ENCODE measurements at places on chromosomes 7 and 10.
A peak's percentile ranks its signal among the peaks of the same experiment; 100 is the strongest.

- no peak for DNase-seq
Observed at GRCh38 chr10:43263551-43264343, 3.1 kb downstream of the RASGEF1A start.

GRCh38 chr10:122526892-122527291 lies 33.7 kb upstream of the DMBT1 start:
- DNase-seq: no peak

DNA sequence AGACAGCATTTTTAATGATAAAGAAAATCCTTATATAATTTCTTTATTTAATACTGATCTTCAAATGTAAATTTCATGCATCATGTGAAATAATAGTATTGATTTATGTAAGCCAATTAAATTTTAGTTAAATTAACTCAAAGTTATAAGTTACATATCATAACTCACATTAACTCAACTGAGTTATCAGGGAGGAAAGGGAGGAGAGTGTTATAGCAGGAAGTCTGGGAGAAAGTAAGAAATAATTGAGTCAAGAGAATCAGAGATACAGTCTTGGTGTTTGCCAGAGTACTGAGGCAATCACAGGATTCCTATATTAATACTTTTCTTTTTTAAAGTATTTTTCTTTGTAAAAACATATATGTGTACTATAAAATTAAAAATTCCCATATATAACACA lies 4.0 kb downstream of the BICC1 start:
- DNase-seq: no peak

- no peak for DNase-seq
Observed at GRCh38 chr7:105877736-105878135, 1.3 kb upstream of the ATXN7L1 start.

- DNase-seq: no peak
Observed at GRCh38 chr10:125444790-125445189, 238.2 kb downstream of the TEX36 start.

DNA sequence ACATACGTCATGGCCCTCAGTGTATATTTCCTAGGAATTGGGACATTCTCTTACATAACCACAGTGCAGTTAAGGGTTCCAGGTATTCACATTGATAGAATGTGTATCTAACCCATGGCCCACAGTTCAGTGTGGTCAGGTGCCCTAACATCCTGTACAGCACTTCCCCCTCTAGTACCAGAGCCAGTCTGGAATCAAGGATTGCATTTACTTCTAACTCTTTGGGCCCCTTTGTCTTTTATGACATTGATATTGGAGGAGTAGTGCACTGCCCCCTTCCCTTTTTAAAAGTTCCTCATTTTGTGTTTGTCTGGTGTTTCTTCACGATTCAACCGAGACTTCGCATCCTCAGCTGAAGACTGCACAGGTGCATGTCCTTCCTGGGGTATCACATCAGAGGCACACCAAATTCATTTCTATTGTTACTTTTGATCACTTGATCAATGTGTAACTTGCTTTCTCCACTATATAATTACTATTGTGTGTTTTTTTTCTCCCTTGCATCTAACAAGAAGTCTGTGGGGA lies 22.4 kb upstream of the NPFFR1 start:
- no peak for DNase-seq

DNA sequence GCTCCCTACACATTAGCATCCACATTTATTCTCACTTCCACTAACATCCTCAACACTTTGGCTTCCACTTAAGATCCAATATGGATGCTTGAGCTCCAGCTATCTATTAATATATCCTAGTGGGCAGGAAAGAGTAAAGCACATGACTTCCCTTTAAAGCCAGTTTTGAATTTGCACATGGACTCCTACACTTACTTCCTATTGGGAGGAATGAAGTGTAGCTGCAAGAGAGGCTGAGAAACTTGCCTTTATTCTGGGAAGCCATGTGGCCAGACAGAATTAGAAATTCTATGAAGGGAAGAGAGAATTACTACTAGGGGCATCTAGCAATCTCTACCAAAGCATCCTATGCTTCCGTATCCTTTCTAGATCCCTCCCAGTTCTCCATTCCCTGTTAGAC lies 3.0 kb upstream of the TSPAN14 start:
- no peak for DNase-seq

- DNase-seq: no peak
Observed at GRCh38 chr7:32618987-32619386, 123.7 kb downstream of the AVL9 start.

DNA sequence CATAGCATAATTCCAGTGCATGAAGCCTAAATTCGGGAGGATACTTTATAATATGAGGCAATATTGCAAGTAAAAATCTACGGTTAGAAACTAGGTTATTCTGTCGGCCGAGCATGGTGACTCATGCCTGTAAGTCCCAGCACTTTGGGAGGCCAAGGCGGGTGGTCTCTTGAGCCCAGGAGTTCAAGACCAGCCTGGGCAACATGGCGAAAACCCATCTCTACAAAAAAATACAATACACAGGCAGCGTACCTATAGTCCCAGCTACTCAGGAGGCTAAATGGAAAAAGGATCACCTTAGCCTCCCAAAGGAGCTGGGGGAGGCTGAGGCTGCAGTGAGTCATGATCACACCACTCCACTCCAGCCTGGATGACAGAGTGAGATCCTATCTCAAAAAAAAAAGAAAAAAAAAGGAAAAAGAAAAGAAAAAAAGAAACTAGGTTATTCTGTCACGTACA lies 14.2 kb downstream of the SKAP2 start:
- no peak for DNase-seq

GRCh38 chr10:43964486-43964885 lies 315.8 kb upstream of the ZNF32 start:
- DNase-seq: no peak

- no peak for DNase-seq
Observed at GRCh38 chr7:25356534-25357151, 128.4 kb upstream of the NPVF start.

DNA sequence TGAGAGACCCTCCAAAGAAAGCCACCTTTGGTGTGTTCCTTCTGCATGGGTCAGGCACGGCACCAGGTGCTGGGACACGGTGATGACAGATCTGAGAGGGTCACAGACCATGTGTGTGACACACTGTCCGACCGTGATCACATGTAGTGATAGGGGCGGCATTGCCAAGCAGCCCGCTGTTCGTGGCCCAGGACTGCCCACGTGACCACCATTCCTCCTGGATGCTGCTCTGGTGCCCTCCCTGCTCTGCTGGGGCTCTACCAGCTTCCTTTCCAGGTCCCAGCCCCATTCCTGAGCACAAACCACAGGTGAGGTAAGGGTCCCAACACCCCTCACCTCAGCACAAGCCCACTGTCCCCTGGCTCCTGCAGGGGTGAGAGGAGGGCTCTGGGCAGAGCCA lies 10.1 kb upstream of the SLC18A3 start:
- DNase-seq: no peak

GRCh38 chr10:99519690-99520039 lies 13.1 kb upstream of the NKX2-3 start:
- DNase-seq: no peak

GRCh38 chr7:50214771-50215170 lies 89.7 kb upstream of the IKZF1 start:
- no peak for DNase-seq

DNA sequence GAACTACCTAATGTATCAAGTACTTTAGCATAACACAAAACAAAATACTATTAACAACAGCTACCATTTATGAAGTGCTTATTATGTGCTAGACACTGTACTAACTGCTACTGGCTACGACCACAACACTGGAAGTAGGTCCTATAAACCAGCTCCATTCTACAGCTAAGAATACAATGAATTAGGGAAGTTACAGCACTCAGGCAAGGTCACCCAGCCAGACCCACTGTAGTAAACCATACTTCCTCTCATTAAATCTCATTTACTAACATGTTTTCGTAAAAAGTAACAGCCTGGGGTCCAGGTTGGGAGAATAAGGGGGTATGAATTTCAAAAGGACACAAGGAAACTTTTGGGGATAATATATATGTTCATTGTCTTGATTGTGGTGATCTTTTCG lies 25.4 kb downstream of the NAPEPLD start:
- no peak for DNase-seq

DNA sequence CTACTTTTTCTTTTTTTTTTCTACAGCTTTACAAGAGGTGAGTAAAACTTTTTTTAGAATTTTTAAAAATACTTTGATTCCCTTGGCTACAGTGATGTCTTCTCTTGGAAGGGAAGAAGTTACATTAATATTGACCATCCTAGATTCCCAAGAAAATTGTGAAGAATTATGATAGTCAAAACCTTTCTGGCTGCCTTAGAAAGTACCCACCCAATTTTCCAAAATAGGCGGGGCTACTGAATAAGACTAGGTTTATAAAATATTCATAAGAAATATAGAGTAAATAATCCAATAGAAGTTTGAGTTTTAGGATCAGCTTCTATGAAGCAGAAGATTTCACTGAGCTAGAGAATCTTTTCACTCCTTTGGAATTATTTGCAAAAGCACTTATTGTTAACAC lies 3.0 kb downstream of the COL1A2 start:
- no peak for DNase-seq

- no peak for DNase-seq
Observed at GRCh38 chr10:70169649-70170364, 507 bp downstream of the SAR1A start.

DNA sequence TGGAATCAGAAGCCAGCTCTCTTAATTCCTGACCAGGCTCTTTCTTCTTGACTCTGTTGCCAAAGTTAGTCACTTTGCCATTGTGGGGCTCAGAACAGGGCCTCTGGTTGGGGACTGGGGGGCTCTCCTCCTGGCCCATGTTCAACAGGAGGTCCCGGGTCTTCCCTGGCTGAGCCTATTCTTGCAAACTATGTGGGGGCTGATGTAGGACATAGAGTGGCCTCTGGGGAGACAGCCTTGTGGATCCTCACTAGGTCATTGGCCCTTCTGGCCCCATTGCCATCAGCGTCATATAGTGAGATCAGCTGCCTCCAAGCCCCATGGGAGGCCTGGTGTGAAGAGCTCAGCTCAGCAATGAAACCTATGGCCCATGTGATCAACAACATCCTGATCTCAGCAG lies 77.6 kb upstream of the LEP start:
- no peak for DNase-seq

DNA sequence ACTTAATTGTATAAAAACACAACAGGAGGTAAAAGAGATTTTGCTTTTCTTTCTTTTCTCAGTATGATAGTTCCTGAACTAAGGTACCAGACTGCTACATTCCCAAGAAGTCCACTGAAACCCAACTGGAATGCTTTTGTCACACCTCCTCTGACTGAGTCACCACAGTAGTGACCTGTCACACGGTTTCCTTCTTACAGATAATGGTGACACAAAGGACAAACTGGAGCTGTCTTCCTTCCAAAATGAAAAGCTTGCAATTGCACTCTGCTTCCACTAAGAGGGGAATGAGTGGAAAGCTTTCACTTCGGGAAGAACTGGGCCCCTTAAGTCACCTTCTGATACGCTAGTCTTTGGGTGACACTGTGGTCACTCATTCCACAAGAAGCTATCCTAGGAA lies 122.2 kb downstream of the KMT2E start:
- DNase-seq: no peak

DNA sequence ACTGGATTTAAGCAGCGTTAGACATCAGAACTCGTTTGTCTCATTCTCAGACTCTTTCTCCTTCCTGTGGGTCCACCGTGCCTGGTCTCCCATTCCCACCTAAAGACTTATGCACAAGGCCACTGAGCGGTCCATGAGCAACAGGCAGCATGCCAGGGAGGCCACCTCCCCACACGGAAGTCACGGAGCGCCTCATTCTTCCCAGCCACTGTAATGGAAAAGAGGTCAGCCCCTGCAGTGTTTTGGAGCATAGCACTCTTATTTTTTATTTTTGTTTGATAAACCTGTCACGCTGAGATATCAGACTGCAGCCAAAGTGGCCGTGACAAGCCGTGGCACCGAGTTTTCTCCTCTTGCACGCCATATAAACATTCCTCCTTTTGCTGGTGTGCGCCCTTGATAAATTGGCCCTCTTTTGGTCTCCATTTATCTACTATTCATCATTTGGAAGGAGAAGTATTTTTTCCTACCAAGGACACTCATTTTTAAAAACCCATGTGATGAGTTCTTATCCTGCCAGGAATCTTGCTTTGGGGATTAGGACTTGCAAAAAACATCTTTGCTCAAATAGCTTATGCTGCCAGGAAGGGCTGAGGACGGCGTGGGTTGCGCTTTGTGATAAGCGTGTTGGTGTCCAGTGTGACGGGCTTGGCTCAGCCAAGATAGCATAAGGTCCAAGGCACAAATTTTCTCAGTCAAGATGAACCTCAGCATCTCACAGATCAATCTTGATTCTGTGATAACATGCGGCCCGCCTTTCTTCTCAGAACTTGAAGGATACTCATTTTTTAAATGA lies 206.0 kb downstream of the CCDC3 start:
- no peak for DNase-seq

GRCh38 chr7:158424011-158424410 lies 163.6 kb downstream of the PTPRN2 start:
- no peak for DNase-seq

- no peak for DNase-seq
Observed at GRCh38 chr7:99679032-99679399, 780 bp downstream of the CYP3A5 start.

- DNase-seq: no peak
Observed at GRCh38 chr7:42685911-42686310, 226.0 kb downstream of the C7orf25 start.

GRCh38 chr10:122516734-122517133 lies 43.8 kb upstream of the DMBT1 start:
- DNase-seq: no peak

DNA sequence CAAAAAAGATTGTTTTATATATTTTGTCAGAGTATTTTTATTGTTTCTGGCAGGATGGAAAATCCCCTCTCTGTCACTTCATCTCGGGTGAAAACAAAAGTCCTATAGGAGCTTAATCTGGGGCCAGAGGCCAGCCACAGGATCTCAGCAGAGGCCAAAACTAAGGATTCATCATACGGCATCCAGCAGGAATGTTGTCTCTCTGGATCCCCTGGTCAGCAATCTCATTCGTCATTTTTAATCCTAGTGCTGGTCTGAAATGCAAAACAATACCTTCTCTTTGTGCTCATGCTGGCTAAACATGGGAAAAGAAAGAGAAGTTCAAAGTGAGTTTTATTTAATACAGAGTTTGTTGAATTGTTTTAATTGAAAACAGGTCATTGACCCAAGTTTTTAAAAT lies 482.5 kb upstream of the AUTS2 start:
- DNase-seq: peak; percentile 17

DNA sequence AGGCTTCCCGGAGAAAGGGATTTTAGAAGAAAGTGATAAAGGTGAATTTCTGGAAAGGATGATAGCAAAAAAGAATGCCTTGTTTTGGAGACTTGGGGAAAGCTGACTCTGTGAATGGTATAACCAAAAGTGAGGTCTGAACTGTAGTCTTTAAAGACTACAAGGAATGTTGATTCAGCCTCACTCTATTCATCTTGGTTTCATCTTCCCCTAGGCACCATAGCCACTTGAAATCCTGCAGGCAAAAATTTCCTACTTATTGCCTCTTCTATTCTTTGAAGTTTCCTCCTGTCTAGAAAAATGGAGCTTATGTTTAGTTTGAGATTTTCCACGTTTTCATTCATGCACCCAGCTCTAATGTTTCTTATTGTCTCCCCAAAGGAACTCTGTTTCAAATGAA lies 518.0 kb downstream of the AUTS2 start:
- no peak for DNase-seq

All from GM04504 (cell line).